ENCODE measurements at places on chromosomes 13 and 19.

DNA sequence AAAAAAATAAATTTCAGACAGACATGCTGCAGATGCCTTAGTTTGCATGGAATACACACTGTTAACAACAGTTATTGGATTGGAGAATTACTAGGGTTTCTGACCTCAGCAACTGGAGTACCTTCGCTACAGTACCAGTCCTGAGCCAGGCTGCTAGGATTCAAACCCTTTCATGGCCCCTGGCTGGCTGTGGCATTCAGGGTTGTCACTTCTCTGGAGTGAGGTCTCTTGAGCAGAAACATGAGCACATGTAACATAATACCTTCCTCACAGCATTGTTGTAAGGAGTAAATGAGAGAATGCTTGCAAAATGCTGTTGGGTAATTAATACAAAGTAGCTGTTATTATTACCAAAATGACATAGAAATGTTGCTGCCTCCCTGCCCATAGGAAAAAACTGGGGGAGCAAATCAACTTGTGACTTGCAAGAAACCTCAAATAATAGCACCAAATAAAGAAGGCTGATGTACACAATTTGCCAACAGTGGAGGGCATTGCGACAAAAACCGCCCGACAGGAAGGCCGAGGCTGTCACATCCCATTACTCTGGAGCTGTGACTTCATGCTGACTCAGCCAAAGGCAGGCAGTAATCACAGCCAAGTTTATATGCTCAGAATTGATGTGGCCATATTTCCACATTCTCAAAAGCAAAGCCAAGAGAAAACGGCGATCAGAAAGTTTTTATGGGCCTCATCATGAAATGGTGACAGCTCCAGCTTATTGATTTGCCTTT, 100.4 kb downstream of the RFC3 start:
- no peak for DNase-seq

- no peak for DNase-seq
Observed at GRCh38 chr13:48411147-48411794, 1.6 kb downstream of the LPAR6 start.

DNA sequence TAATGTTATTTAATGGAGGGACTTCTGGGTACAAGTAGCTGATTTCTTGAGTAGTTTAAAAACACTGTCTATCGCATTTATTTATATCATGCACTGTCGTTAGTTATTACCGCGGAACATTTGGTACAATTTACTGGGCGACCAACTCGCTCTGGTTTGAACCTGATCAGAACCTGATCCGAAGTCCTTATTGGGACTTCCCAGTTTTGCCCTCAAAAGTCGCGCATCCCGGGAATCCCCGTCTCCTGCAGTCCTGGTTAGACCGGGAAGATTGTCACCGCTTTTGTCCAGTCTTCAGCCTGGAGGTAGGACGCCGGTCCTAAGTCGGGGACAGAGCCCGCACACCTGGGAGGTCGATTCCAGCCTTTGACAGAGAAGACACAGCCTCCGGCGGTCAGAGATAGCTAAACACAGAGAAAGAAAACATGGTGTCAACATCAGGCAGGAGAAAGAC, 694 bp downstream of the CLN5 start:
- DNase-seq: peak; percentile 5

DNA sequence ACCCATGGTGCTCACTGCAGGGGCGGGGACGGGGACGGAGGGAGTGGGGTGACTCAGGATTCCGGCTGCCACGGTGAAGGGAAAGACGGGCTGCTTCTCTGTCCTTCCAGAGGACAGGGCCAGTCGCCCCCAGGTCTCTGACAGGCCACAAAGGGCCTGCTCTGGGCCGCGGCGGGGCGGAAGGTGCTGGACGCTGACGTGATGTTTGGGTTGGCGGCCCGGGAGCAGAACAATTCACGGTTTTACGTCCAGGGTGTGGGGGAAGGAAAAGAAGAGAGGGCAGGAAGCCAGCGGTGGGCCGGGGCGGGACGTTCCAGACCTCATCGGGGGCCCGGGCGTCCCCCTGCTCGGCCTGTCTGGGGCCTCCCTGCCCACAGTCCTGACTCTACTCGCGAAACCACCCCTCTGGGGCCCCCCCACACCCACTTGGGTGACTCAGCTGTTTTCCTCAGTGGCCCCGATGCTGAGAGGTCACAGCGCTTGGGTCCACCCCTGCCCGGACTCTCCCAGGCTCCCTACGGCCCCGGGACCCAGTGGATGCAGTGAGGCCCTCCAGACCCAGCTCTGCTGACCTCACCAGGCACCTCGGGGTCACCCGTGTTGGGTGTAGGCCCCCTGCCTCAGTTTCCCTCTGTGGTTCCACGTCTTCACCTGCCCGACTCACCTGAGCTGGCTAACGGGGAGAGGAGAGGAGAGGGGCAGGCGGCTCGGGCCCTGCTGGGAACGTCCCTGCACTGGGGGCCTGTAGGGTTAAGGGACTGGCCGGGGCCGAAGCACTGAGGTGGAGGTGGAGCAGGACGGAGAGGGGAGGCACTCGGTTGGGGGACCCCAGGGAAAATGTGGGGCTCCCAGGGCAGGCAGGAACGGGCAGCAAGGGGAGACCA, 29.2 kb downstream of the PIP5K1C start:
- DNase-seq: no peak

DNA sequence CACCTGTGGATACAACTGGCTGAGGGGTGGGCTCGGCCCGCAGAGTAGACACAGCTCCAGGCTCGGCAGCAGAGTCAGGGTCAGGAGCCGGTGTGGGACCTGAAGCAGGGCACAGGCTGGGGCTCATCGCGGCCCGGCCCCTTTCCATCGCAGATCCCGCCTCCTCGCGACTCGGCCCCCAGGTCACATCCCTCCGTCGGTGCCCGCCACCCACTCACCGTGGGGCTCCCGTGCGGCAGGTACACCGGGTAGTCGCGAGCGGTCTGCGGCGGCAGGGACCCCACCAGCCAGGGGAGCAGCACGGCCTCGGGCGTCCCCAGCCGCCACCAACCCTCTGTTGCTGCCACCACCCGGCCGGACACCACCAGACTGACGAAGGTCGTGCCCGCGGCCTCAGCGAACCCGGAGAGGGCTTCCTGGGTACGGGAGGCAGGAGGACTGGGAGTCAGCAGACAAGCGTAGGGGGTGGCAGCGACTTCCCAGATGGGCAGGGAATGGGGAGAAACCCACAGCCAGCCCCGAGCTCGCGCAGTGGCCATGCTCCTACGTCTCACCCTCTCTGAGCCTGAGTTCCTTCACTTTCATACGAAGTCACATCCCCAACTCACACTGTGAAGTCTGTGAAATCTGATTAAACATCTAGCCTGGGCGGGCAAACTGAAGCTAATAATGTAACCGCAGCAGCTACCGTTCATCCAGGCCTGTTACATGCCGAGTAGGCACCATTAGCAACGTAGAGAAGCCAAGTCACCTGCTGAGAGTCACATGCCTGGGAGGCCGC, 3.7 kb downstream of the FUZ start:
- no peak for DNase-seq

DNA sequence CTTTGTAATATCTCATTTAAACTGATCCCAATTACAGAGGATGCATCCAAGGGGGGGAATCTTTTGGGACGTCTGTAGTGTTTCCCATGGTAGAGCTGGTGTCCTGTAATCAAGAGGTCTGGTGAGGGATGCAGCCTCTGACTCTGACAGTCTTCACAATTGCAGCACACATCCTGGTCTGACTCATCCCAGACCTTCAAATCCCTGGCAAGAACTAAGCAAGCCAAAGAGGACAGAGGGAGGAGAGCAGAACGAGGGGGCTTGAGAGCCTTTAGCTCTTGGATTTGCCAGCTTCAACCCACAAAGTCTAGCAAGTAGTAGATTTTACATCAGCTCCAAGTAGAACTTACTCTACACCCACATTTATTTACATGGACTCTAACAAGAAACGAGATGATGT, 17.3 kb upstream of the FCGBP start:
- no peak for DNase-seq

DNA sequence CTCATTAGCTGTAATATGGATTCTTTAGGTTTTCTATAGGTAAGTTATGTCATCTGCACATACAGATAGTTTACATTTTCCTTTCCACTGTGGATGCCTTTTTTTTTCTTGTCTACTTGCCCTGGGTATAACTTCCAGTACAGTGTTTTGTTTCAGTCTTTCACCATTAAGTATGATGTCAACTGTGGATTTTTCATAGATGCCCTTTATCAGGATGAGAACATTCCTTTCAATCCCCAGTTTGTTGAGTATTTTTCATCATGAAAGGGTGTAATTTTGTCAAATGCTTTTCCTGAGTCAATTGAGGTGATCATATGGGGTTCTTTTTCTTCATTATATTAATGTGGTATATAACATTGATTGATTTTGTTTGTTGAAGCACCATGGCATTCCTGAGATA, 43.6 kb upstream of the SACS start:
- DNase-seq: no peak

DNA sequence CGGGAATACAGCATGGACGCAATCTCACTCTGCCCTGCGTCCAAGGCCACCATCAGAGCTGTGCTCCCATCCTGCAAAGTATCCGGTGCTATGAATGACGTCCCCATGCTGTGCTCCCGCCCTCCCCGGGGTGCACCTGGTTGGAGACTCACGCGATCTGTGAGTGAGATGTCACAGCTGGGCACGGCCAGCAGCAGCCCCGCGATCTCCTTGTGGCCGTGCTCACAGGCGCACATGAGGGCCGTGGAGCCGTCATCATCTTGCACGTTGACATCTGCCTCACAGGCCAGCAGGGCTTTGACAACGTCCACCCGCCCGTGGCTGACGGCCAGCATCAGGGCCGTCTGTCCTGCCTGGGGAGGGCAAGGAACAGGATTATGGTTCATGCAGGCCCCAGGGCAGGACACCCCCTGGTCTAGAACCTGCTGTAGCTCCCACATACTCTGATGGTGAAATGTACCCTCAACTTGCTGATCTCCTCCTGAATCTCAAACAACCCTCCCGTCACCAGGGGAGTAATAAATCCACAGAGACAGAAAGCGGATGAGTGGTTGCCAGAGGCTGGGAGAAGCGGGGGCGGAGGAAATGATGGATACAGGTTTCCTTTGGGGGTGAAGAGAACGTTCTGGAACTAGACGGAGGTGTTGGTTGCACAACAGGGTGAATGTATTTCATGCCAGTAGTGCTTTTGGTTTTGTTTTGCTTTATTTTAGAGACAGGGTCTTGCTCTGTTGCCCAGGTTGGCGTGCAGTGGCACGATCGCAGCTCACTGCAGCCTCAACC, 14.5 kb upstream of the SPC24 start:
- no peak for DNase-seq

GRCh38 chr13:37134411-37135041, 29.1 kb upstream of the CSNK1A1L start:
- no peak for DNase-seq

DNA sequence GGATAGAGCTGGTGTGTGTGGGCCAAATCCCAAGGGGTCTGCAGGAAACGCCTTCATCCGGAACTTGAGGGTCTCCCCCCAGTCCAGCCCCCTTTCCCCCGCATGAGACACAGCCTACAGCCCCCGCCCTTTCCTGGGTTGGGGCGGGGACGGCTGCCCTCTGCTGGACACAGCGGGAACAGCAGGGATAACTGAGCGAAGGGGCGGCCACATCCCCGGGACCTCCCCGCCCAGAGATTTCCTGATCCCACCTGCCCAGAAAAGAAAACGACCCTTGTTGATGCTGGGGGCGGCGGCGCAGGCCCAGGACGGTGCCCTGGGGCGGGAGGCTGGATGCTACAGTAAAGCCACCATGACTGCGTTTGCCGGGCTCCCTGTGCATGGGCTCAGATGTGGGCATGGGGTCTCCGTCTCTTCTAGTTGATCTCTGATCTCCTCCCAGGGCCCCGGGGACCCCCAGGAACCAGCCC, 14.2 kb downstream of the ONECUT3 start:
- peak; percentile 61 for DNase-seq

DNA sequence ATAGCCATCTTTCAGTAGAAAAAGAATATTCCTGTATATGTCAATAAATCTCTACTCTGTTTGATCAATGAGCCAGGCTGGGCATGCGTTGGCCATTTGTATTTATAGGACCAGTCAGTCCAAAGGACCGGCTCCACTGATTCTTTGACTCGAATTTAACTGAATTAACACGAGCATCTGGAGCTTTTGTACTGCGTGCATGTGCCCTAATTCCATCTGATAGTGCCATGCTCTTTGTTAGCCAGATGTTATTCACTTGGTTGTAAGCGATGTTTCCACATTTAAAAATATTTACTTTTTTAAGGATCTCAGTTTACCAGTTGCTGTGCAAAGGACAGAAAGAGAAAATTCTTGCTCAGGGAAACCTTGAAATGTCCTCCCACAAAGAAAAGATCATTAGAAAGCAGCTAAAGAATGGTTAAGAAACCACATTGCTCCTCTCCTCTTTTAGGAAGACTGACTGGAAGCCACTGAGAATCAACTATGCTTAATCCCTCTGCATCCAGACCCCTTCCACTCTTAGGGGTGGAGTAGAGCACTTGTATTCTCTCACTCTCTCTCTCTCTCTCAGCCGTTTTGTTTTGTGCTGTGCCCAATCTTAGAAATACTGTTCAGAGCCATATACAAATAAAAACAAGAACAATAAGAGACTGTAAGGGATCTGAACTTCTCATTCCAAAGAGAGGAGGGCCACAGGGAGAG, 165.8 kb downstream of the DCLK1 start:
- no peak for DNase-seq

DNA sequence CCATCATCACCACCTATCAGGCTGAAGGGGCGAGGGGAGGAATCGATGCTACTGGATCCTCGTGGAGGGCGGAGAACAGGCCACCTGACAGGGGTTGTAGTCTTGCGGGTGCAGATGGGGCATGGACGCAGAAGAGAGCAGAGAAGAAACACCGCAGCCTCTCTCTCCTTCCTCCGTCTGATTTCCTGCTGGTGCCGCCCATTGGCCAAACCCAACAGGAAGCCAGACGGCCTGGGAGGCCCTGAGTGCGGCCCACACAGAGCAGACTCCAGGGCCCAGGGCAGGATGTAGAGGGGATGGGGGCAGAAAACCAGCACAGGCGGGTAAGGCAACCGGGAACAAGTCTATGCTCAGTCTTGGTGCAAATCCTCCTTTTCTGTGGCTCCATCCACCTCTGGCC, 15.4 kb downstream of the CEBPA start:
- no peak for DNase-seq

GRCh38 chr19:32241306-32241705, 104.1 kb upstream of the ZNF507 start:
- DNase-seq: no peak

- DNase-seq: no peak
Observed at GRCh38 chr19:36049080-36049698, 4.9 kb downstream of the THAP8 start.

DNA sequence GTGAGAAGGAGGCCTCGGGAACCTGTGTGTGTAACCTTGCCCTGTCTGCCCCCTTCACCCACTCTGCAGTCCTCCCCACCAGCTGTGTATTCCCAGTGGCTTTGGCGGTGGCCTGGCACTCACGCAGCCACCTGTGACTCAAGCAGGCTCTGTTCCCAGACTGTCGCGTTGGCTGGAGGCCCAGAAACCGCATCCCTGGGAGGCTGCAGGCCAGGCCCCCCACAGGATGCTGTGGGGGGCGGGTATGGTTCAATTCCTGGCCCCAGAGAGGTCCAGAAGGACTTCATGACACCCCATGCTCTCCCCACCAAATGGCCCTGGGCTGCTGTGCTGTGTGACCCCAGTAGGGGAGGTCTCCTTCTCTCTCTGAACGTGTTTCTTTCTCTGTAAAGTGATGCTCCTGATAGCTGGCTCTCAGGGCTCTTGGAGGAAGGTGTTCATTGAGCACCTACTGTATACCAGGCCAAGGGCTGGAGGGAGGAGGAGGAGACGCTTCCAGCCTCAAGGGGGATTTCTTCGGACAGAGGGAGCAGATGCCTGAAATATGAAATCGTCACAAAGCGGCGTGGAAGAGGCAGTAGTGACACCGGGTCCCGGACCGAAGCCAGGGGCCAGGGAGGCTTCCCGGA, 1.9 kb upstream of the LINGO3 start:
- DNase-seq: no peak
